ENCODE measurements at places on chromosomes 2 and 18.

- DNase-seq = no peak
Observed at GRCh38 chr2:109450574-109451273, 163.0 kb downstream of the SEPTIN10 start.

DNA sequence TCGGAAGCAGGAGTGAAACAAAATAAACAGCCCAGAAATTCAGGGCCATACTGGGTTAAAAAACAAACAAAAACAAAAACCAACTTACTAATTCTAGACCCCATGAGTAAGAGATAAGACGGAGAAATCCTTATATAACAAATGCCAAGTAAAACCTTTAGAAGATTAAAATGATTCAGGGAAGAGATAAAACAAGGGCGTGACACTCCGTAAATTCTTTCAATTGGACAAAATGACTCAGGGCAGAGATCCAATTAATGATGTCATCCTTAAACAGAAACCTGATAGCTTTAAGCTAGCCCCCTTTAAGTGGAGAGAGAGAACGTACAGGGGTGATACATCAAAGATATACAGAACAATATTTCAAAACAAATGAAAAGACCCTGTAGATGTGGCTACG is 317.4 kb downstream of the NBAS start:
- no peak for DNase-seq

- DNase-seq = no peak
Observed at GRCh38 chr2:15763822-15764682, 172.4 kb downstream of the DDX1 start.

DNA sequence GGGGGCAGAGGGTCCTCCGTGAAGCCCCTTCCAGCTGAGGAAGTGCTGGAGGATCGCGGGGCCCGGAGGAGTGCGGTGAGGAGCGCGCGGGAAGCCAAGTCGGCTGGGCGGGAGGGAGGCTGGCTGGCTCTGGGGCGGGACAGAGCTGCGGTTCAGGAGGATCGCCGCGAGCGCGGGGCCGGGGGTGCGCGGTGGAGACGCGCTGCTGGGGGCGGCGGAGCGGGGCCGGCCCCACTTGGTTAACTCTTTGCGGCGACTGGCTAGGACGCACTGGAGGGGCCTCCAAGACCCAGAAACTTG is 464 bp downstream of the CYBRD1 start:
- DNase-seq = no peak

DNA sequence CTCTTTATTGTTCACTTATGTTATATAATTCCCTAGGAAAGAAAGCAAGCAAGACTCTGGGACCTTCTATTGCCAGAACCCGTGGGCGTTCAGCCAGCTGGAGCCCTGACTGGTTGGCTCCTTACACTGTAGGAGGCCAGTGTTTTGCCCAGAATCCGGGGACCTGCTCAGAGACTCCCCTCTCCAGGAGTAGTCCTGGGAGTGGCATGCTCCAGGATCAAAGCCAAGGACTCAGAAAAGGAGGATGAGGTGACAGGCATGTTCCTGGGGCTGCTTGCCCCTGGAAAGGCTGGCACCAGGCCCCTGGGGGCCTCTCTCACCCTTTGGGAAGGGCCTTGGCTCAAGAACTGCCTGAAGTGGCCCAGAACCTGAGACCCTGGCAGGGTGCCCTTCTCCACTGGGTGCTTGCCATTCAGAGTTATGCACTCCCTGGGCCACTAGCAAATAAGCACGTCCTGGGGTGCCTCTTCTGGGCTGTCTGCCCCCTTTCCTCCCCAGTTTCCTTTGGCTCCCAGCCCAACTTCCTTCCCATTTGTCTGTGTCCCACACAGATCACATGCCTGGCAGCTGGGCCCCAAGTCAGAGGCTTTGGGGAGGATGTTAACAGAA is 19.6 kb upstream of the KIF3C start:
- DNase-seq = no peak

DNA sequence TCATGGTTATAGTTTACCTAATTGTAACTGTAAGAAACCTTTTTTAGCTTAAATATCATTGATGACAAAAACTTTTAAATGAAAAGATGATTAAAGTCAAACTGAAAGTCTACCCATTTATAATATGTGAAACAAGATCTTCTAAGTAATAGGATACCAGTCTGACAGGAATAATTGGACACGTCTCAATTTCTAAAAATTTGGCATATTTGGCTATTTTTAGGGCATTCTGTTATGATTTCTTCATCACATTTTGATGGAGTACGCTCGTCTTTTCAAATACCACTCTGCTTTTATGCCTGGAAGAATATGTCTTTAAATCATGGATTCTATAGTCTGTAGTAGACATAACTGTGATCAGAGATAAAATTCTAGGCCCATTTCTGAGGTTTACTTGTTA is 1.3 kb downstream of the R3HDM1 start:
- no peak for DNase-seq

- DNase-seq = no peak
Observed at GRCh38 chr2:28696261-28696660, 55.4 kb upstream of the PPP1CB start.

- no peak for DNase-seq
Observed at GRCh38 chr2:239274391-239275043, 126.3 kb downstream of the HDAC4 start.

DNA sequence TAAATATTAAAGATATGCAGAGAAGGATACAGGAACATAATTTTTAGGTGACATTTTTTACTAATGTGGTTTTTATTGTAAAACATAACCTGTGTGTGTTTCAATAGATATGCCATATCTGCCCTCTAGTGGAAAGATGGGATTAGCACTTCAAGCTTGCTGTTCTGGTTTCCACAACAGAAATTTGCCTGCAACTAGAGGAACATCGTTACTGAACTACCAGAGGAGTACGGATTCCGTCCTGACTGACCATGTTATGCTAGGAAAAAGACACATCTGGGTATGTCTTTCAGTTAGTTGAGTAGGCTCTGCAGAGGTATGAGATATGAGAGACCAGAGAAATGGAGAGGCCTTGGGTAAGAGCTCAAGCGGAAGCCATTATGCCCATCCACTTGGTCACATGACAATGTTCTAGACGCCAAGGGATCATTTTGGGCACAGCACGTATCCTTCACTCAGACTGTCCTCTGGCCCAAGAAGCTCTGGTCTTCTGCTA is 104.9 kb downstream of the MBD2 start:
- DNase-seq = no peak

DNA sequence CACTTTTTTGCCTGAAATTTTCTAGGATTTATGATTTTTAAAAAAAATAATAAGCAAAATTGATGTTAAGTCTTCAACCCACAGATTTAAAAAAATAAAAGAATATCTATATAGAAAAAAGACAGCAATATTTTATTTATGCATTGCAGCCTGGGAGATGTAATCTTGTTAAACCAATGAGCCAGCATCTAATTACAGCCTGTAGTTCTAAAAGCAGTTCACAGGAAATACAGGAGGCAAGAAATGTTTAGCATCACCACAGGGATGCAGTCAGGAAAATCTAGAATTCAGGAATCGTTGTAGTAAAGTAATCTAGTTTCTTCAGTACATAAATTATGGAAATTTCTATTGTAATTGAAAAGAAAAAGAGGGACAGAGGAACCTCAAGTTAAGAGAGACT is 17.2 kb downstream of the UGGT1 start:
- DNase-seq = no peak

DNA sequence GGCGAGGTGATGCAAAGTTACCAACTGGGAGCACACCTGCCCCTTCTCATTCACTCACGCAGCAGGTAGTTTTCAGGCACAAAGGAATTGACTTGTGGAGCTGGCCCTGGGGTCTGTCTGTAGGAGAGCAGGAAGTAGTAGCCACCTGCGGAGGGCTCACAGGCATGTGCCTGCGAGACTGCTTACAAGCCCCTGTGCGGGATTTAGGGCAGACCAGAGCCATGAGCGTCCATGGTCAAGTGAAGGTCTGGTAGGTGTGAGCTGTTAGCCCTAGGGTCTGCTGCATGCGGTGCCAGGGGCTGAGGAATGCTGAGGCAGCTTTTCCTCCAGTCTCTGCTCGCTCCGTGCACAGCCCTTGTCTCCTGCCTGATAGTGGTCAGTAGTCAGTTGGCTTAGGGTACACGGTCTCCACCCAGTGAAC is 18.9 kb downstream of the INPP4A start:
- DNase-seq = no peak

- DNase-seq = no peak
Observed at GRCh38 chr18:79792096-79792987, 5.4 kb upstream of the KCNG2 start.

DNA sequence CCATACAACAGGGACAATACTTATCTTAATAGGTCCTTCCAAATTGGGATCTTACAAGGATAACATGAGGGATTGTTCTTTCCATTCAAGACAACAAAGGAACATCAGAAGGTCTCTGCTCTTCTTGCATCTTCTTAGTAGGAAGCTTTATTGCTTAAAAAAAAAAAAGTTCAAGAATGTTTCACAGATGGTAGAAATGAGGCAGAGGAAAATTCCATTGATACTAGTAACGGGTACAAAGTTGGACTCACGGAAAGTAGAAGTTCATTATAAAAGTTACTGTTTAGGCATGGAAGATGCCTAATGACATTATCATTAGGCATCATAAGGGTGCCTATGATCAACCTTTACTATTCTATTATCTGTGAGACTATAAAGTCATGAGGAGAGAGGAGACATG is 136.2 kb downstream of the LAMA3 start:
- no peak for DNase-seq

DNA sequence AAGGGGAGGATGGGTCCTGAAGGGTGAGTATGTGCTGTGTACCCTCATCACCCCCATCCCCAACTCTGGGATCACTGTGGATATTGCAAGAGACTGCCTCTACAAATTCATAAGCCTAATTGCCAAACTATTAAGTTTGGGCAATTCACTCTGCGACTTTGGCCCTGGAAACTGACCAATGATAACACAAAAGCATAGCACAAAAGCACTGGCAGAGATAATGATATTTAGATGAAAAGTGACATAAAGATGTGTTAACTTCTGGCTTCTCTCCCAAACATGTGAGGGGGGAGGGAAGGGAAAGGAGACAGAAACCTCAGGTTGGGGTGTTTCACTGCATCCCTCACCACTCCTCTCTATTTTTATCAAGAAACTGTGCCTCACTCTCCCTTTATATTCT is 150.3 kb downstream of the SATB2 start:
- no peak for DNase-seq

- no peak for DNase-seq
Observed at GRCh38 chr2:263774-264492, at the start of gene SH3YL1. TSS of gene SH3YL1 (minus strand) at chr2:264032. CDS start at chr2:263984, 48 bp downstream.

DNA sequence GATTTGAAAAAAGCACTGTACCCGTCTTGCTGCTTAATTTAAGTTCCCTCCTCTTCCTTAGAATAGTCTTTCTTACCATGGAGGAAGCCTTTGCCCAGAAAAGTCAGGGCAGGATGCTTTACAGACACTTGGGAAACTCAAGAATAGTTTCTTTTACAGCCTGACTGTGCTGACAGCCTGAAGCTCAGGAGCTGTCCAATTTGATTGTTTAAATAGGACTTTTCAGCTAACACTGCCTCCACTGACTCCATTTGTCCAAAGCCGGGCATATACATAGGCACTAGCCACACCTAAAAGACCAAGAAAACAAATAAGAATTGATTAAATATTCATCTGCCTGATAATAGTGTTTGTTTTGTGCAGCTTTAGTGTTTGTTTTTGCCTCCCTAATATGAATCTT is 110.9 kb upstream of the L3MBTL4 start:
- DNase-seq = no peak

GRCh38 chr2:118913803-118914645 is 28.0 kb upstream of the MARCO start:
- no peak for DNase-seq
